ENCODE measurements at places on chromosomes 13 and 19.

DNA sequence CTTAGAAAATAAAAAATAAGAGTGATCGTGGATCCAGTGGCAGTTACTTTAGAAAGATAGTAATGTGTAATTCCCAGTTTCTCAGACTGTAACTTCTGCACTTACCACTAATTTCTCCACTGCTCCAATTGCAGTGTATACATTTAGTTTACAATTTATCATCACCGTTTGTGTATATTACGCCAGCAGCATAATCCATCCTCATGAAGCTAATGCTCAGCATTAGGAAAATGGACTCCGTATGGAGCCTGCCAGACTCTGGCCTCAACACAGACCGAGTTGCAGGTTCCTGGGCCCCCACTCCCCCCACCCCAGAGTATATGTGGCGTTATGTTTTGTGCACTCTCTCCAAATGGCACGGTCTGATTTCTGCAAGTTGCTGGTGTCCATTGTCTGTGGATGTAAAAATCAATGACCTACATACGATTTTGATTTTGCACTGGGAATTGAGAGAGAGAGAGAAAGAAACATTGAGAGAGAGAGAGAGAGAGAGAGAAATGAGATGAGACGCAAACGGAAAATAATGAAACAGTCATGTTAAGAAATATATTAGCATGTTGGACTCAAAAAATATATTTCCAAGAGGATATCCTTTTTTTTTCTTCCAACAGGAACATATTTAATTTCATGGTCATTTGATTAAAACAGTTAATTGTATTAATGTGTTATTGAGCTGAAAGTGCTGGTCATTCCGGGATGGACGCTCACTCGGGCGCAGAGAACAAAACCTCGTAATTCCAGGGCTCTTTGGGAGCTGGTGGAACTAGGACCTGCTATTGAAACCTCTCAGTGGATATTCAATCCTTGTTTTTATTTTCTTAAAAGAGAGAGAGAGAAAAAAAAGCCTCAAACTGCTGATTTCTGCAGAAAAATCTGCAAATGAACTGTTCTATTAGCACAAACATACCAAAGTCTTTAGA, 278.8 kb downstream of the TSHZ3 start:
- no peak for DNase-seq

GRCh38 chr19:11639245-11639601, 41.9 kb downstream of the ZNF627 start:
- no peak for DNase-seq

DNA sequence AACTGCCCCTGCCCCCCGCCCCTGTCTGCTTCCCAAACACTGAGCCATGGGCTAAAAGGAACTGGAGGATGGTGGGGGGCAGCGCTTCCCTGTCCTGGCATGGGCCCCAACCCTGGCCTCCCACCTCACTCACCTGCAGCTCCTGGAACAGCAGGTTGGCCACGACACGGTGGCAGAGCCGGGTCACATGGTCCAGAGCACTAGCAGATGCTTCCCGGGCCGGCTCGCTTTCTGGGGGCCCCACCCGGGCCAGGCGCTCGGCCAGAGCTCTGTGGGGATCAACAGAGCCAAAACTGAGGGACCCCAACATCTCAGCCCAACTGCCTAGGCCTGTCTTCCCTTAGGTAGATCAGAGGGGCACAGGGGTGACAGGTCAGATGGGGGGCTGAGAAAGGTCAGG, 20.6 kb downstream of the EXOC3L2 start:
- no peak for DNase-seq

DNA sequence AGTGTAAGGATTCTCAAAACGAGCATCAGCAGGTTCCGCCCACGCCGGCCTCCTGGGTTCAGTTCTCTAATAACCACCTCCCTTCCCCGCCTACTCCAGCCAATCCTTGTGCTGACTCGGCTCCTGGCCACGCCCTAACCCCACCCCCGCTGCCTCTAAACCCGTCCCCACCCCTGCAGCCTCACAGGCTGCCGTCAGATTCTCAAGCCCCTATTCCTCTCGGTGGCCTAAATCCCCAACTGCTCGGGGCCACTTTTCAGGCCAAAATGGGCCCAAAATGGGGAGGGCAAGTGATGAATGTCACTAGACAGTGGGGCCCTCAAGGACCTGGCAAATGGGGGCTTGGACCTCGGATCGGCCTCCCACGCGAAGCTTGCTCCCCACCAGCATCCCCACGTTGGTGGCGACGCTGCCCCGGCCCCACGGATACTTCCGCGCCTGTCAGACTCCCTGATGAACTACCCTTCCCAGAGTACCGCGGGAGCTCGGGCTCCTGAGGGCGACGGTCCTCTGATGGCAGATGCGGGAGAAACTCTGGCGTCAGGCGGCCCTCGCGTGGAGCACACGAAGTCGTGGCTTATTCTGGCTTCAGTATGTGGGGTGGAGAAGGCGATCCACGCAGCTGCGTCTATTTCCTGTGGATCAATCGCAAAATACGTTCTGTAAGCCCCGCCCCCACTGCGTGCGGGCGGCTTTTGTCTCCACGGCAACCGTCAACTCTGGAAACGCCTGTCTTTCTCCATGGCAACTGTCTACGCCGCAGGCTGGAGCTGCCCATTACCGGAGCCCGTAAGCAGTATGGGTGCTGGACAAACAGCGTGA, 24.8 kb downstream of the ZNF473 start:
- DNase-seq, result peak; percentile 84

- no peak for DNase-seq
These were observed 153.1 kb downstream of the FGF9 start for GRCh38 chr13:21823949-21824348.

DNA sequence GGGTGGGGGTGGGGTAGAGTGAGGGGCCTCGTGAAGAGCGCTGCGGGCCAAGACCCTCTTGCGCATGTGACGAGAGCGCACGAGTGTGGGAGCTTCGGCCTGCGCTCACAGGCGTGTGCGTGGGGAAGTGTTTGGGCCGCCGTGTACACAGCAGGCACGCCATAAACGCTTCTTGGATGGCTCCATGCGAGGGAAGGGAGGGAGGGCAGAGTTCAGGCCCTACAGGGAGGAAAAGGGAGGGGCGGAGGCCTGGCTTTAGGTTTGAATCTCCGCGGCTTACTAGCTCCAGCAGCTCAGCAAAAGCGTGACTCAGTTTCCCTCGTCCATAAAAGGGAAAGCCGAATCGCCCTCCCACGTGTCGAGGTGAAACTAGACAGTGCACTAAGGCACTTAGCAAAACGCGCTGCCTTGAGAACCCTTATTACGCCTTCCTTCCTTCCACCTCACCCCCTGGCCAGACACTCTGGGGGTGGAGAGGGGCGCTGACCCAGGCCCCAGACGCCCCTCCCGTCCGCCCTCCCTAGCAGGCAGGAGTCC, 12.5 kb downstream of the GADD45B start:
- DNase-seq, result no peak

GRCh38 chr13:113186061-113186900, 22.2 kb downstream of the PCID2 start:
- no peak for DNase-seq

DNA sequence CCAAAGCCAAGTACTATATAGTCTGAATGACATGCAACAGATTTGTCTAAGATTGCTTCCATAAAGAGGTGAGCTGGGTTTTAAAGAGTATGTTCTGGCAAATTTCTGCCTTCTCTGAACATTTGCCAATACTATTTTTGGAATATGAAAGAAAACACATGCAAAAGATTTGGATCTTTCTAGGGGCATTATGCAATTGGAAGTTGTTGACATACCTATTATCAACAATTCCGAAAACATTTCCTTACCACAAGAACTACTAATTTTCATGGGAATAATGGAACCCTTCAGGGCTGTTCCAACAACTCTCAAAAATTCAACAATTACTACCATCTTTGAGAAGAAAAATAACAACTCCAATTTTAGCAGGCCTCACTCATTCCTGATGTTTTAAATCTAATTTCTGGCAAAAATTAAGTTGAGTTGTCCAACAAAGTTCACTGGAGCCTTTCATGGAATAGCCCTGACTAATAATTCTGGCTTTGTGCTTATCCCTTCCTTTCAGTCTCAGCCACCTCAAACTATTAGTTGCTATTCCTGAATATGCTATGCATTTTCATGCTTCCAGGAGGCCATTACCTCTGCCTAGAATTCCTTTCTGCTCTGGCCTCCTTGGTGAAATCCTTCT, 250.0 kb downstream of the RGCC start:
- DNase-seq, result no peak

DNA sequence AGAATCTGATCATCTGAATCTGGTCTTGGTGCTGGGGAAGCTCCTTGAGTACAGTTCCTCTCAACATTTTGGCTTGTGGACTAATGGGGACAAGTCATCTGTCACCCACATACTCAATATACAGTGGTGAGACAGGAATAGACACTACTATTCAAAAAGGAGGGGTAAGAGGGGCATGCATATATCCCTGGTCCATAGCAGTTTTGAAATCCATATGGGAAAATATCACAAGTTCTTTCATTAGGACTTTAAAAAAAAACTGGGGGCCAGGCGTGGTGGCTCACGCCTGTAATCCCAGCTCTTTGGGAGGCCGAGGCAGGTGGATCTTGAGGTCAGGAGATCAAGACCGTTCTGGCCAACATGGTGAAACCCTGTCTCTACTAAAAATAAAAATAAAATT, 20.3 kb upstream of the PPP5C start:
- DNase-seq, result no peak

DNA sequence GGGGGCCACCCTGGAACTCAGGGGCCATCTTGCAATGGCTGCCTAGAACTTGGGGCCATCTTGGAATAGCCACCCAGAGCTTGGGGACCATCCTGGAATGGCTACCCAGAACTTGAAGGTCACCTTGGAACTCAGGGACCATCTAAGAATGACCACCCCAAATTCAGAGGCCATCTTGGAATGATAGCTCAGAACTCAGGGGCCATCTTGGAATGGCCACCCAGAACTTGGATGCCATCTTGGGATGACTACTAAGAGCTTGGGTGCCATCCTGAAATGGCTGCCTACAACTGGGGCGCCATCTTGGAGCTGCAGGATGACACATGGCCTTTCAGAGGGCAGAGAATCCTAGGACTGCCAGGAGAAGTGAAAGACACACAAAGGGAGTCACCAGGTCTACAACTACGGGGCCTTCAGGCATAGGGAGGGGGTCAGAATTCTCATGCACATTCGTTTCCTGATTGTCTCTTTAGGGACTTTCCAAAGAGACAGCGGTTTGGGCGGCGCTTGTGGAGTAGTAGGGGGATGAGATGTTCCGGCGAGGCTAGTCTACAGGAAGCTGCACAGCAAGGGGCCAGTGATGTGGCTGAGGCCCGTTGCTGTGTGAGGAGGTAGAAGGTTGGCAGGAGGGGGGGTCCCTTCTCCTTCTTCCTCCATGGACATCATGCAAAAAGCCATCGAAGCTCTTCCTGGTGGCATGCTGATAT, 125.0 kb downstream of the IER2 start:
- DNase-seq, result peak; percentile 86

DNA sequence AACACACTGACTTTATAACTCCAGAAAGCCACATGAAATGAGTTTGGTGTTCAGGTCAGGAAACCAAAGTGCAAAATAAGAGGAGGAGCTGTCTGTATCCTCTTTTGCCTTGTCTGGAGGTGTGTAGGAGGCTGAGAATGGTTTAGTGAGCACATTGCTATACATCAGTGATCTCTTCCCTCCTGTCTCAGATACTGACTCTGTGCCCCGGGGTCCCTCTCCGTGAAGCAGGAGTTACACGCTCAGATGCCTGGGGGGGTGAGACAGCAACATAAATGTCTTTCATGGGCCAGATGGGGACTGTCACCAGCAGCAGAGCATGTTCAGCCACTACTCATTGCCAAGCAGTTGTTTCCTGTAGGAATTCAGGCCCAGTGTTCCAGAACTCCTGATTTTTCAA, 285.4 kb downstream of the ATP8A2 start:
- no peak for DNase-seq

GRCh38 chr13:27921961-27922882, 2.4 kb downstream of the PDX1 start:
- DNase-seq, result no peak
